ENCODE measurements at places on chromosomes 16 and 17.

DNA sequence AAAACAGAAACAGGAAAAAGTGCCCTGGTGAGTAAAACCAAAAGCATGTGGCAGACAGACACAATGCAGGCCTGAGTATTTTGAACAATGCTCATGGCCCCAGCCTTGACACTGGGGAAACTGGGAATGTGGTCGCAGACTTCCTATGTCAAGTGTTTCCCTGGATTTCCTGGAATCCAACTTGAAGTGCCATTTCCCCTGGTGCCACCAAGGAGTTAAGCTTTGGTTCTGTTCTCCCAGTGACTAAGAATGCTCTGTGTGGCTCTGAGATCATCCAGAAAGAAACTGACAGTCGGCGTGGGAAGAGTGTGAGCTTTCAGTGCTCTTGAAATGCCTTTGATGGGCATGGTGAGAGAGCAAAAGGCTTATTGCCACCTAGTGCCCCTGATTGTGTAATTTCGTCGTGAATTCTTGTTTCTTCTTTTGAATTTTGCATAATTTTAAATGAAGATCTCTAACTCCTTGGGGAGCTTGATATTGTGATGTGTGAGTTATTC is 96.0 kb downstream of the YPEL2 start:
- no peak for DNase-seq

GRCh38 chr17:64984851-64985521 is 65.7 kb upstream of the LRRC37A3 start:
- DNase-seq, result no peak

GRCh38 chr16:56983211-56983751 is 6.1 kb upstream of the NLRC5 start:
- no peak for DNase-seq

DNA sequence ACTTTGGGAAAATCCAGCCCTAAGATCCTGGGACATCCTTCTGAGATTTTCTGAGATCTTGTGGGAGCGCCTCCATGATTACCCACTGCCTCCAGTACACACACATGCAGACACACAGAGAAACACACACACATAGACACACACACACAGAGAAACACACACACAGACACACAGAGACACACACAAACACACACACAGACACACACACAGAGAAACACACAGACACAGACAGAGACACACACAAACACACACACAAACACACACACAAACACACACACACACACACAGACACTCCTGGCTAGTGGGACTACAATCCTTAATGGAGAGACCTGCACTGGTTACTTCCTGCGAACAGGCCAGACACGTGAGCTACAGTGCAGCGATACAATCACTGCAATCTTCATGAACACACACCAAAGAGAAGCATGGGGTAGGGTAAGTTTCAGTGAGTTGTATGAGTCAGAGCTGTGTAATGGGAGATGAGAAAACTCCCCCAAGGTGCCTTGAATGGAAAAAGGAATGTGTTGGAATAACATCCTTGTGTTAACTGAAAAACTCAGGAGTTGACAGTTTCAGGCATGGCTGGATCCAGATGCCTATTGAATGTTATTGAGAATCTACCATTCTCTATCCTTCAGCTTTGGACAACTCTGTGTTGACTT is 79.5 kb downstream of the SLC6A2 start:
- DNase-seq, result no peak

- no peak for DNase-seq
These were observed 2.0 kb upstream of the ALDH3A1 start for GRCh38 chr17:19750020-19750572.

DNA sequence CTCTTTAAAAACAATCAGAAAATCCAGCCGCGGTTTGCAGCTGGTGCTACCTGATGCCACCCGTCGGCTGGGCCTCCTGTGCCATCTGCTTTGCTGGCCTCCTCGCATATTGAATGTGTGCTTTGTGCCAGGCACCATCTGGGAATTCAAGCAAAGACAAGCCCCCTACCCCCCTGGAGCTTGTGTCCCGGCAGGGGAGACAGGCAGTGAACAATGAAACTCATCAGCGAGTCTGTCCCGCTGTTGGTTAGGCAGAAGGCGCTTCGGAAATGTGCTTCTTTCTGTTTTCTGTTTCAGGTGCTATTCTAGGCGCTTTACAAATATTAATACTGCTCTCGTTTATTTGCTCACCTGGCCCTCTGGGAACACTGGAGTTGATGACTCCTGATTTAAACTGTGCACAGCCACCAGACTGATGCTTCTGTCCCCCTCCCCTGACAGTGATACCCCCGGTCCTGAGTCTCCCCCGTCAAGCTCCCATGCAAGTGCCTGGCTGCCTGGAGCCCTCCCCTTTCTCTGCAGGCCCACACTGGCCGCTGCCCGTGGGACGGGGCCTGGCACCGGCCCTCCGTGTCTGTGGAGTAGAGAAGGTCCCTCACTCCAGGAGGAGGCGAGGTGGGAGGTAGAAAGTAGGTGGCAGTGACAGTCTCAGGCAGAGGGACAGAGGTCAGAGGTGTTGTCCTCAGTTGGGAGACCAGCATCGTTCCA is 126.1 kb upstream of the PLCG2 start:
- no peak for DNase-seq

DNA sequence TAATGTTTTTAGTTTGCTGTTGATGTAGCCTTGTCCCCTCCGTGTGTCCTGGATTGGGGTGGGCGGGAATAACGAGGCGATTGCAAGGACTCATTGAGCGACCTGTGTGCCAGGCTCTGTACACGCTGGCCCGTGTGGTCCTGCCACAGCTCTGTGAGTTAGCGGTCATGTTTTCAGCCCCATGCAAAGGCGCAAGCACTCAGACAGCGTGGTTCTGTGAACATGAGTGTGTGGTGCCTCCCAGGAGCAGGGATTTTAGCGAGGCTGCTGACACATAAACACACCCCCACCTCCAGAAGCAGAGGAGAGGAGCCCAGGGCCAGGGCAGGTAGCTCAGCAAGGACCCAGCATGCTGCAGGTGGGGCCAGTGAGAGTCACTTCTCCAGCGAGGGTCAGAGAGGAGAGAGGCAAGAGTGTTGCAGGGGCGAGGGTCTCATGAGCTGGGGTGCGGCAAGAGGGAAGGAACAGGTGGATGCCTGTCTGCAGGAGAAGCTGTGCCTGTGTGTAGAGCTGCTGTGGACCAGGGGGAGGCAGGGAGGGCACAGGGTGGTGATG is 115.3 kb downstream of the OR1D5 start:
- DNase-seq, result no peak

DNA sequence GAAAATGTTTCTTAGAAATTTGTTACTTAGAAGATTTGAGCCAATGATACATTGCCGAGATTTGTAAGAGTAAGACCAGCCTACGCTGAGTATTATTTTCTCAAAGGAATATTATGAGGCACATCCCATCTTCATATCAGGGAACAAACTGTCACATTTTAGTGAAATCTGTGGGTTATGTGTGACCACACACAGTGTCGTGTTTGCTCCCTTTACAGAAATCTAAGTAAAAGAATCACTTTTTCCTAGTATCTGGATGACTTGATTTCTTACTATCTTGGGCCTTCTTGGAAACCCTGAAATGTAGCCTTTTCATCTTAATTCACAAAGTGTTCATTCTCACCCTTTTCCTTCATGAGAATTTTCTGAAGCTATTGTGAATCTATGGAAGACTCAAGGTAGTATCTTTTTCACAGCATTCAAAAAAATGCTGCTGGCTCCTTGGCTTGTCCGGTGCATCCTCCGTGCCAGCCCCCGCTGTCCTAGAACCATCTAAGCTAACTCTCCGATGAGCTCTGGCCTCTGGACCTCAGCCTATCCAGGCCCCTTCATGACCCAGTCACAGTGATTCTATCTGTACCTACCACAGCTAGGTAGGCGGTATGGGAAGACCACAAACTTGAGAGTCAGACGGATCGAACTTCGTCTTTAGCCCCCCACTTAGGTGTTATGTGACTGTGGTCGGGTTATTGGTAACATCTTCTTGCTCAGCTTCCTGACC is 524.3 kb downstream of the MAF start:
- no peak for DNase-seq

GRCh38 chr17:5413682-5414081 is 5.8 kb downstream of the NUP88 start:
- no peak for DNase-seq
